ENCODE measurements at places on chromosomes 6 and 20.

DNA sequence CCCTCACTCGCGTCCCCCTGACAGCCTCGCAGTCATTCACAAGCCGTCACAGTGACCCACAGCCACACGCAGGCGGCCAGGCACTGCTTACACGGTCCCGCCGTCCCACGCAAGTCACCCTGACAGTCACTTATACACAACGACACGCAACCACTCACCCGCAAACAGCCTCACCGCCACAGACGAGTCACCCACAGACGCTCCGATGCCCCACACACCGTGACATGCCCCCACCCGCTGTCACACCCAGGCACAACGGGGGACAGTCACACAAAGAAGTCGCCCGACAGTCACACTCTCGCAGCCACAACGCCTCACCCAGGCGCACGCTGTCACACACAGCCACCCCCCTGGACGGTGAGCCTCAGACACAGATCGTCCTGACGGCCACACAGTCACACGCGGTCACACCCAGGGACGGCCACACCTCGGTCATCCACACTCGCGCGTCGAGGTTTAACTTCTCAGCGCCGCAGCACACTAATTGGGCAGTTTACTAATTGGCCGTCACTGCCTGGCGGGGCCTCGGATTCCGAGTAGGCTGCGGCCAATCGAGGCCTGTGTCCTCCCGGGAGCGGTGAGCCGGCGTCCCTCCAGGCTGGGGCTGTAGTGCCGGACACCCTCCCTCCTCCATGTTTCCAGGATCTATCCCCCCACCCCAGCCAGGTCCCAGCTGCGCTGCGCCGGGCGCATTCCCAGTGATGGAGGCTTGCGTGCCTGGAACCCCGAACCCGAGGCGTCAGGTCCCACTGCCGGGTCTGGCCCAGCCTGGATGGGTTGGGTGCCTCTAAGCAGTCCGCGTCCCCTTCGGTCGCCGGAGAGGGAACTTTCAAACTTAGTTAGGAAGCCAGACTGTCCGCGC, 790 bp downstream of the TOX2 start:
- no peak for DNase-seq

GRCh38 chr20:50977066-50978021, 18.7 kb downstream of the MOCS3 start:
- no peak for DNase-seq

DNA sequence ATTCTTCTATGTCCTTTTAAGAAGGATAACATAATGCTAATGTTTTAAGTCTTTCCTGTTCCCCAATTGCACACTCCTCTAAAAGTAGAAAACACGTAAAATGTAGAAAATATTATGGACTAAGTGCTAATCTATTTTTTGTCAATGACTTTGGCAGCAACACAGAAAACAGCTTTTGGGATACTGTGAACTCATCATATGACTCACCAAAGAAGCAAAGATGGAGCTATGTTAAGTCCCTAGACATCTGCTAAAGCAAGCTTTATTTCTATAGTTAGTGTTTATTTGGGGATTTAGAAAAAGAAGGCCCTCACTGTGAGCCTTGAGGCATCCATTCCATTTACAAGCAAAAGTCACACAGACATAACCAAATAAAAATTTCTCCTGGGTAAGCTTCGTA, 23.0 kb downstream of the OPN5 start:
- DNase-seq: no peak

GRCh38 chr6:111949546-111949945, 76.3 kb upstream of the FYN start:
- DNase-seq: no peak

DNA sequence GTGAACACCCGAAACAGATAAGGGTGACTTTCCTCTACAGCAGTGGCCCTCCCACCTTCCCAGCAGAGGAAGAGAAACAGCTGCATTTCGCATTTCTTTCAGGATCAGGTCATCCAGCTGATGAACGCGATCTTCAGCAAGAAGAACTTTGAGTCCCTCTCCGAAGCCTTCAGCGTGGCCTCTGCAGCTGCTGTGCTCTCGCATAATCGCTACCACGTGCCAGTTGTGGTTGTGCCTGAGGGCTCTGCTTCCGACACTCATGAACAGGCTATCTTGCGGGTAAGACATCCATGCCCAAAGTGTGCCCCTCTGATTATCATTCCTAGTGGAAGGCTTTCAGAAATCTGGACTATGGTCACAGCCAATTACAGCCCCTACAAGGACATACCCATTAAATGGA, 27.8 kb upstream of the MROH8 start:
- DNase-seq: no peak

GRCh38 chr6:132464538-132465256, 48.2 kb downstream of the STX7 start:
- no peak for DNase-seq

DNA sequence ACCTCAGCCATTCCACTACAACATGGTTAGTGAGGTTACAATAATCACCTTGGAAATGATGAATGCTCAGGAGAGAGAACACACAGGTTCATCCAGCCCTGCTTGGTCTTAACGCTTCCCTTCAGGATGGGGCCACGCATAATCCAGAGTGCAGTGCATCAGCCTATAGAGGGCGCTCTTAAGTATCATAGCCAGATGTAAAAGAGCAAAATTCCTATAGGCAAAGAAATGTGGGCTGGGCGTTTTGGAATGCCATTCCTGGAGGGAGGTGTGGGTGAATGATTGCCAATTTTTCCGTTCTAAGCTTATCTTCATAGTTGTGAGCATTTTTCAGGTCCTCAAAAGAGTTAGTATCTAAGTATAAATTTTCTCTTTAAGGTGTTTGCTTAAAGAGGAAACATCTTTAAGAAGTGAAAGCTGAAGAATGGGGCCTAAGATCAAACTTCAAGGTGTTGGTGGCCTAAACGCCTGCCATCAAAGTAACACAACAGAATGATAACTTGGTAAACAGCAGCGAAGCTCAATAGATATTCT, 1.8 kb downstream of the RIPOR2 start:
- no peak for DNase-seq

GRCh38 chr6:167485186-167485978, 160.5 kb downstream of the TTLL2 start:
- no peak for DNase-seq

- no peak for DNase-seq
Measured at GRCh38 chr20:19283490-19284025, 71.1 kb downstream of the SLC24A3 start.

GRCh38 chr20:24949756-24950127, 673 bp downstream of the CST7 start:
- no peak for DNase-seq

DNA sequence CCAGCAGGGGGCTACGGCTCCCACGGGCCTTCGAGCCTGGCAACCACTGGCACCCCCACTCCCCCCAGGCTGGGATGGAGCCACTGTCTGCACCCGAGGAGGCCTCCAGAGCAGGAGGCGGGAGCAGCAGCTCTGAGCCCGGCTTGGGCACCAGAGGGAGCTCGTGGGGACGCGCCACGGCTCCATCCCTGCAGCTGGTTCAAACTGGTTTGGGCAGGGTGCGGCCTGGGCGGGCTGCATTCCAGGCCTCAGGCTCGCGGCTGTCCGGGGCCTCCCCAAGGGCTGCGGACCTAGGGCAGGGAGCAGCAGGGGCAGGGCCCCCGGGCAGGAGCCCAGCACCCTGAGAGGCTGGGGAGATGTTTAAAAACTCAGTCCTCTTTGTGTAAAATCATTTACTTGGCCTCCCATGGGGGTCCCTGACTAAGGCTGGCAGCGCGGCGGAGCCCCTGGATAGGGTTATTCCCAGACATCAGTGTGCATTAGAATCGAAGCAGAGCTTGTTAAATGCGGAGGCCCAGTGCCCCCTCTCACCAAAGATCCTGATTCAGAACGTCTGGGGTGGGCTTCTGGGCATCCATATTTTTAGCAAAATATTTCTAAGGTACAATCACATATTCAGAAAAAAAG, 4.1 kb upstream of the BCAS4 start:
- peak; percentile 32 for DNase-seq

GRCh38 chr20:58267389-58268215, 39.1 kb upstream of the ANKRD60 start:
- no peak for DNase-seq

DNA sequence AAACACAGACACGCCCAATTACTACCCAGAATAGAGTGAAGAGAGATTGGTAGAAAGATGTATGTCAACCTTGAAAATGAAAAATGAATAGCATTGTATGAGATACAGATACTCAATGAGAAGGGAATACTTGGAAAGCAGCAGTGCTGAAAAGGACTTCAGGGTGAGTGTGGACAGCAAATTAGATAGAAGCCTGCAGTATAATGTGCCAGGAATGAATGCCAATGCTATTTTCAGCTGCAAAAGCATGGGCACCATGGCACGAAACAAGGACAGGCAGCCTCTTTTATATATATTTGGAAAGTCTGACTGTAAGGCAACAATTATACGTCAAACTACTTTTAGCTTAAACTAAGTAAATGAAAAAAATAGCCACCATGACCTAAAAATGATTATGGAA, 118.2 kb downstream of the PTCHD4 start:
- DNase-seq: no peak

GRCh38 chr6:75084872-75085381, 120.9 kb downstream of the COL12A1 start:
- DNase-seq: no peak

DNA sequence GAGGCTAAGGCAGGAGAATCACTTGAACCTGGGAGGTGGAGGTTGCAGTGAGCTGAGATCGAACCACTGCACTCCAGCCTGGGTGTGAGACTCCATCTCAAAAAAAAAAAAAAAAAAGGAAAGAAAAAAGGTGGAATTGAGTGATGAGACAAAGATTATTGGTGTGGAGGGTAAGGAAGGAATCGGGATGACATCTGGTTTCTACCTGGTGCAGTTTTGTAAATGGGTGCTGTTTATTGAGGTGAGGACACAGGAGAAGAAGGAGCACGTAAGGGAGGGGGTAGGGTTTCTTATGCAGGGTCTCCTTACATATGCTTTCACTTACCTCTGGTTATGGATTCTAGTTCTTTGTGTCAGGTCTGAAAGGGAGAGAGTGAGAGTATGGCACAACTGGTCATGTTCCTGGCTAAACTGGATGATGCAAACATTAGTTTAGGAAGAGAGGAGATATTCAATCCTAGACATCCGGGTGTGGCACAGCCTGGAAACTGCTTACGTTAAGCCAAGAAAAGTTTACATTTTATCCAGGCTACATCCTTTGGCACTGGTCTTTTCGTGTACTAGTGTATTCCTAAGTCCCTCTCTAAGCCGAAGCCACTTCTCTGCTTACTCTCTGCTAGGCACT, 5.4 kb downstream of the RALY start:
- no peak for DNase-seq
